Stimulated activated CD8-positive, alpha-beta memory T cell treated with anti-CD3 and anti-CD28 coated beads, Interleukin-4, amount 100 ng/mL, for 1 hour (primary cell): ENCODE measurements at places on chromosomes 1 and 21.

GRCh38 chr1:35605867-35606182 lies 32.7 kb downstream of the TFAP2E start:
- DNase-seq = no peak

DNA sequence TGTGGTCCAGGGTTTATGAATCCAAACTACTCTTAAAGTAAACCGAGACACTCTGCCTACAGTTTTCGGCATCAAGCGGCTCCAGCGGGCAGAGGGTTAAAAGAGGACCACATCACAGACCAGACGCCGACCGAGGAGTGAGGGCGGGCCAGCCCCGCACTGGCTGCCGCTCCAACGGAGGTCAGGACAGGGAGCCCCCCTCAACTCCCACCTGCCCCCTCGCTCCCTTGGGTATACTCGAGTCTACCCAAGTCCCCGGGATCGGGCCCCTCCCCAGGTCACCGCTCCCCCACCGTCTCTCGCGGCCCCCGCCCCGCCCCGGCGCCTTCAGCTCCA lies 312 bp downstream of the ARNT start:
- DNase-seq = no peak

- no peak for DNase-seq
Observed at GRCh38 chr1:100397681-100398080, 45.4 kb downstream of the CDC14A start.

DNA sequence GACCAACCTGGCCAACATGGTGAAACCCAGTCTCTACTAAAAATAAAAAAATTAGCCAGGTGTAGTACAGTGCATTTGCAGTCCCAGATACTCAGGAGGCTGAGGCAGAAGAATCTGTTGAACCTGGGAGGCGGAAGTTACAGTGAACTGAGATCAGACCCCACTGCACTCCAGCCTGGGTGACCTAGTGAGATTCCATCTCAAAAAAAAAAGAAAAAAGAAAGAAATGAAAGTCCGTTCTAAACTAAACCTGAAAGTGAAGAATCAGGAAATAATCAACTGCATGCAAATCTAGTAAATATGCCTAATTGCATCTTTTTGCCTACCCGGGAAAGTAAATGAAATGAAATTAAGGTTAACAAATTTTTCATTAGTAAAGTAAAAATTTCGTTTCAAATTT lies 99.6 kb downstream of the ZZZ3 start:
- no peak for DNase-seq

DNA sequence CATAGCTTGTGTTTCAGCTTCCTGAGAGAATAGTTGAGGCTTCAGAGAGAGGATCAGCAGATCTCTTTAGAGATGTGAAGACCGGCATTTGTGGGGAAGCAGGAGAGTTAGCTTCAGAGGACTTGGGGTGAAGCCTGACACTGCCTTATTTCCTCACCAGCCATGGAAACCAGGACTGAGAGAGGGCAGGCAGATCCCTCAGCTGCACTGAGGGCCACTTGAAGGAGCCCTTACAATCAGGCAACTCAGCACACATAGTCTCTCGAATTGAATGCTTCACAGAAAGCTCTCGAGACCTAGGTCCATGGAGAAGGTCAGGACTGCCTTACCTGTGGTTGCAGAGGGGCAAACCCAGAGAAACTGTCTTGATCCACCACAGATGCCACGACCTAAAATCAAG lies 19.8 kb downstream of the NCF2 start:
- no peak for DNase-seq

GRCh38 chr1:99546432-99547416 lies 99.2 kb upstream of the PALMD start:
- no peak for DNase-seq

- no peak for DNase-seq
Observed at GRCh38 chr1:226714148-226714547, 24.9 kb downstream of the ITPKB start.

DNA sequence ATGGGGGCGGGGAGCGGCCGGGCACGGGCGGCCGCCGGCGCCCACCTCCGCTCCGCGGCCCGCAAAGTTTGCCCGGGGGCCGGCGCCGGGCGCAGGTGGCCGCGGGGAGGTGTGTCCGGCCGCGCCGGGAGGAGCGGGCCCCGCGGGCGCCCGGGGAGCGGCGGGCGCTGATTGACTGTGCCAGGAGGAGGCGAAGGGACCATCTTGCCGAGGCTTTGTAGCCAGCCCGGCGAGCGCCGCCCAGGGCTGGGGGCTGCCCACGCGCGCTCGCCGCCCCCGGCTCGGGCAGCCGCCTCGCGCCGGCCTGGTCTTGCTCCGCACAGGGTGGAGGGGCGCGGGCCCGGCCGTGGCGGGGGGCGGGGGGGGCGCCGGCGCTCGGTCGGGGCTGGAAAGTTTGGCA lies 432 bp downstream of the EPHB2 start:
- no peak for DNase-seq

- DNase-seq = no peak
Observed at GRCh38 chr1:93603106-93603505, 78.5 kb downstream of the BCAR3 start.

GRCh38 chr1:247400685-247401084 lies 15.3 kb upstream of the NLRP3 start:
- no peak for DNase-seq

GRCh38 chr21:33480481-33481103 lies 818 bp upstream of the TMEM50B start:
- DNase-seq = no peak

- DNase-seq = no peak
Observed at GRCh38 chr1:189970331-189971230, 507.1 kb downstream of the BRINP3 start.

GRCh38 chr1:231386466-231386865 lies 35.6 kb downstream of the EGLN1 start:
- DNase-seq = no peak

DNA sequence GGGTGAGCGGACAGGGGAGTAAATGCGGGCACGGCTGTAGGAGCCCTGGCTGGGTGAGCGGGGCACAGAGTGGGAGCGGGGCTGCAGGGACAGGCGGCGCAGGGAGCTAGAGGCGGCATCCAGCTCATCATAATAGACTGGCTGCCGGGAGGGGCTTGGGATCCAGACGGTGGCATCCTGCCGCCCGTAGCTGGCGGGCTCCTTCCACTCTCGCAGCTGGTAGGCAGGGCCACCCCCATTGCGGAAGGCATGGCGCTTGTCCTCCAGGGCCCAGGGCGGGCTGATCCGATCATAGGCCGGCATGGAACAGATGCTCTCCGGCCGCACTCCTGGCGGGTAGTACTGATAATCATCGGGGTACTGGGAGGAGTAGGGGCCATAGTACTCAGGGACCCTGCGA lies 43.7 kb upstream of the GOLT1A start:
- no peak for DNase-seq

GRCh38 chr1:150562446-150563339 lies 13.5 kb downstream of the ADAMTSL4 start:
- DNase-seq = no peak

GRCh38 chr1:67855961-67856360 lies 22.7 kb upstream of the GNG12 start:
- no peak for DNase-seq

DNA sequence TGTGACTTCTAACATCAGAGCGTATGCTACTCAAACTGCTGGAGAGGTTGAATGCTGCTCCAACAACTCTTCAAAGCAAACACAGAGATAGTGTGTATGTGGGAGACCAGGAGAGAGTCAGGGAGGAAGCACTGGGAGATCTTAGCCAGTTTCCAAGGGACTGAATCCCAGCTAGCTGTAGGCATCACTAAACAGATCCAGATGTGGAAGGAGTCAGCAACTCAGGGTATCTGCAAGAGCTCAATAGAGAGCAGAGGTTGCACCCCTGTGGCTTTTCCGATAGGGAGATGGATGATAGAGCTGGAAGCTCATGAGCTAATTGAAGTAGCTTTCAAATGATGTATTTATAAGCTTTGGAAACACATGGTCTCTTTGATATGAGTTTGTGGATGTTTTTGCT lies 168.9 kb upstream of the HOOK1 start:
- no peak for DNase-seq

DNA sequence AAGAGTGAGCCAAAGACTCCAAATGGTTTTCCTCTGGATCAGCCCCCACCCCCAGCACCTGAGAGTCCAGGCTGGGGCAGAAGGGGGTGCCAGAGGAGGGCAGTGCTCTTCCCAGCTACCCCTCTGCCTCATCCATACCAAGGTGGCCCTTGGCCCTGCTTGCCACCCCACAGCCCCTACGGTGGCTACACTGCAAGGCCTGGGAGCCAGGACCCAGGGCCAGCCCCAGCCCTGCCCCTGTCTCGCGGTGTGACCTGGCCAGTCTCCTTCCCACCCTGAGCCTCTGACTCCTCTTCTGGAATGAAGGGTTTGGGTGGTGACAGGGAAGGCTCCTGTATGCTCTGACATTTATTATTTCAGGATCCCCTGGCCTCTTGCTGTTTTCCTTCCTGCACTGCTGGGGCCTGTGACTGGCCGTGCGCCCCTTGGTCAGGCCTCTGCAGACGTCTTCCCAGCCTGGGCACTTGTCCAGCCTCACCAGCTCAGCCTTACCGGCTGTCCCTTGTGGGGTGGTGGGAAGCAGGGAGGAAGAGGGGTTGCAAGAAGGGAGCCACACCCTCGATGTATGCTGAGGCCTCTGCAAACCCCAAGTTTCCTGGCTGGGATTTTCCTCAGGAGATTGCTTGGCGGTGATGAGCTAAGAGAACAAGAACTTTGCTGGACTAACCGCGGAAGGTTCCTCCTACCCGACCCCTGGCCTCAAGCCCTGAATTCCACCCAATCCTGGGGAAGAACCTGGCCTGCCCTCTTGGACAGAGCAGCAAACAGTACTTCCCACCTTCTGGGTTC lies 13.5 kb downstream of the ASAP3 start:
- DNase-seq = no peak

GRCh38 chr1:43237121-43237520 lies 32.7 kb upstream of the TMEM125 start:
- no peak for DNase-seq

- no peak for DNase-seq
Observed at GRCh38 chr1:150981177-150981804, 801 bp upstream of the ANXA9 start.

- DNase-seq = peak; percentile 85
Observed at GRCh38 chr1:16913833-16914662, 7.7 kb upstream of the CROCC start.

GRCh38 chr1:168947041-168947440 lies 159.4 kb upstream of the ATP1B1 start:
- DNase-seq = no peak

GRCh38 chr1:202162418-202163280 lies 2.2 kb upstream of the PTPN7 start:
- DNase-seq = no peak

GRCh38 chr1:232939748-232940147 lies 10.7 kb upstream of the NTPCR start:
- no peak for DNase-seq

GRCh38 chr1:6239213-6239752 lies 3.5 kb upstream of the ICMT start:
- no peak for DNase-seq

GRCh38 chr1:212267460-212267859 lies 17.8 kb upstream of the PPP2R5A start:
- DNase-seq = no peak

GRCh38 chr1:155141749-155142148 lies 1.4 kb upstream of the DPM3 start:
- DNase-seq = no peak

GRCh38 chr1:100604372-100604771 lies 66.4 kb downstream of the GPR88 start:
- no peak for DNase-seq
